Stimulated activated CD8-positive, alpha-beta memory T cell treated with anti-CD3 and anti-CD28 coated beads, Interleukin-7, amount 100 ng/mL, for 1 hour (primary cell): ENCODE measurements at places on chromosomes 3 and 15.

DNA sequence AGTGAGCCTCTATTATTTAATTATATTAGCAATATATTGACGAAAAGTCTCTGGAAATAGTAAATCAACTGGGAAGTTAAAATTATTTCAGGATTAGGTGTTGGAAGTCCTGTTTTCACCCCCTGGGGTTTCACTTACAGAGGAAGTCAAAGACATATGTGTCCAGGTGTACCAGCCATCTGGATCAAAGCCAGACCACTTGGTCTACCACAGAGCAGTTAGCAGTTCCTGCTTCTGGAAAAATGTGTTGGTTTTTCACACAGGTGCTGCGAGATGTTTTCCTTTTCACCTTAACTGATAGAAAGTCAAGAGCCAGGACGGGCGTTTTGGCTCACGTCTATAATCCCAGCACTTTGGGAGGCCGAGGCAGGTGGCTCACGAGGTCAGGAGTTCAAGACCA lies 13.1 kb downstream of the MME start:
- DNase-seq = no peak

GRCh38 chr3:150681057-150681456 lies 22.7 kb downstream of the ERICH6 start:
- DNase-seq = no peak

GRCh38 chr15:78906316-78906620 lies 33.6 kb downstream of the MORF4L1 start:
- DNase-seq = no peak

- DNase-seq = no peak
Observed at GRCh38 chr3:169285057-169286033, 378.2 kb downstream of the MECOM start.

- peak; percentile 30 for DNase-seq
Observed at GRCh38 chr3:196274585-196274984, 12.9 kb downstream of the PCYT1A start.

DNA sequence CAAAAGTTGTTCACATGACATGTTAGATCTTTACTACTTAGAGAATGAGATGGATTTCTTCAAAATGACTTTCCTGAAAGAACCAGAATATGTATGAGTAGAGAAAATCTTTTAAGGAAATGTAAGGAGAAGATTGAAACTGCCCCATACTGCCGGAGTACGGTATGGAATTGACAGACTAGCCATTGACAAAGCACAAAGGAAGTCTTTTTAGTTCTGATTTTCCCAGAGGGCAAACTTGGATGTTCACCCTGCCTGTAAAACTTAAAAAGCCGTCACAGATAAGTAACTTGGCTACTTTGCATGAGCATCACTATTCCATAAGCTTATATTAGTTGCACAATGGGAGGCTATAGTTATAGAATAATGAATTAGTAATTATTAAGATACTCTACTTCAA lies 93.8 kb downstream of the NECTIN3 start:
- no peak for DNase-seq

GRCh38 chr3:94121161-94121560 lies 58.3 kb downstream of the NSUN3 start:
- no peak for DNase-seq

DNA sequence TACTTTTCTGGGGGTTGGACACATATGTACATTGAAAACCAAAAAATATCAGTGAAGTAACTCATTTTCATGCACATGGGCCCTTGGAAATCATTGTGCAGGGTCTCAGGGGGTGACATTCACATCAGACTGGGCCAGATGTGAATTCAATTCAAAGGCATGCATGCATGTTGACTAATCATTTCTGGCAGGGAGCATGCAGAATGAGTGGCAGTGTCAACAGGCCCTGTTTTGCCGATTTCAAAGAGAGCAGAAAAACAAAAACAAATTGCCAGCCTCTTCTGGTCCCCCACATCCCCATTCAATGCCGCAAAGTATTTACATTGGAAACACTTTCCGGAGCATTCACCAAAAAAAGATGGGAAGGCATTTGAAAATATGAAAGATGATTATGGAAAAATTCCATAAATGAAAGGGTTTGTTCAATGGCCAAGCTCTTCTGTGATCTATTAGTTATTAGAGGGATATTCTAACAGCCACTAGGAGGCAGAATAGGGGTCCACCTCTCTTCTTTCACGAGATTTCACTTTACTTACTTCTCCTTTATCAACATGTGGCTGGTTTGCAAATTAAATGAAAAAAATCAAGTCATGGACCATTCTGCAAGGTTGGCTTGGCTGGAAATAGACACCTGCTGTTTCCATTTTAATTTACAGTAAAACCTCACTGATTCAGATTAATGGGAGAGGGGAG lies 119.9 kb upstream of the FEZF2 start:
- DNase-seq = no peak

DNA sequence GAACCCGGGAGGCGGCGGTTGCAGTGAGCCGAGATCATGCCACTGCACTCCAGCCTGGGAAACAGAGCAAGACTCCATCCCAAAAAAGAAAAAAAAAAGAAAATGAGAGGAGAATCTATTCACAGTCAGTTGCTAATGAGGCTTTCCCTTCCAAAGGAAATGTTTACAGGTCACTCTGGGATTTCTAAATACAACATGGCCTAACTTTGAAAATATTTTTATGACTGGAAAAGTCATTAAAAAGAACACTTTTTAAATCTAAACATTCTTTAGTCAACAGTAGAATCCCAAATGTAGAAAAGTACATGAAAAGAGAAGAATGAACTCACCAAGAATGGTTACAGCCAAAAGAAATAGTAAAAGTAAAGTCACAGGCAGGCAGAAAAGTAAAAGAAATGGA lies 78.6 kb downstream of the PLD1 start:
- DNase-seq = no peak

DNA sequence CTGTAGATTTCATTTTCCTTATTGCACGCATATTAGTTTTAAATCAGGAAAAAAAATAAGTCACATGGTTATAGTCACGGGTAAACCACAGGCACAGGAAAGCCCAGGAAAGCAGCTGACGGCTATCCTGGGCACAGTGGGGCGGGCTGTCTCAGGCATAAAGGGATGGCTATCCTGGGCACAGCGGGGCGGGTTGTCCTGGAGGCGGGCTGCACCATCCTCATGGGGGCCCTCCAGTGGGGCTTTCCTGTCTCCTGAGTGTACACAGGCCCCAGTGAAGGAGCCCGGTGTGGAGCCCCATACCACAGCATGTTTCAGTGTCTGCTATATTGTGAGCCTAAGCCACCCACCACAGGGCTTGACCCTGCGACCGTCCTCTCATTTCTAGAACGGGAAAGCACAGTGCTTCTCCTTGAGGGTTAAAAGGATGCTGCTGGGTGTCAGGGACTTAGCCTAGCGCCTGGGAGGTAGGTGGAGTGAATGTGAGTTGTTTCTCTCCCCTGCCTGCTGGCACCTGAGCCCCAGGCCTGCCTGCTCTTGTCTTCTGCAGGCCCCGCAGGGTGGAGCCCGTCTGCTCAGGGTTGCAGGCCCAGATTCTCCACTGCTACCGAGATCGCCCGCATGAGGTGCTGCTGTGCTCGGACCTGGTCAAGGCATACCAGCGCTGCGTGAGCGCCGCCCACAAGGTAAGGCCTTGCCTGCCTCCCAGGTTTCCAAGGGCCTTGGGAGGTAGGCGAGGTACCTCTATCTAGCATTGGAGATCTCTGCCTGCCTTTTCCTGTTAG lies 25.9 kb upstream of the PLXNA1 start:
- DNase-seq = no peak

- no peak for DNase-seq
Observed at GRCh38 chr3:58495101-58495500, 3.2 kb downstream of the KCTD6 start.

DNA sequence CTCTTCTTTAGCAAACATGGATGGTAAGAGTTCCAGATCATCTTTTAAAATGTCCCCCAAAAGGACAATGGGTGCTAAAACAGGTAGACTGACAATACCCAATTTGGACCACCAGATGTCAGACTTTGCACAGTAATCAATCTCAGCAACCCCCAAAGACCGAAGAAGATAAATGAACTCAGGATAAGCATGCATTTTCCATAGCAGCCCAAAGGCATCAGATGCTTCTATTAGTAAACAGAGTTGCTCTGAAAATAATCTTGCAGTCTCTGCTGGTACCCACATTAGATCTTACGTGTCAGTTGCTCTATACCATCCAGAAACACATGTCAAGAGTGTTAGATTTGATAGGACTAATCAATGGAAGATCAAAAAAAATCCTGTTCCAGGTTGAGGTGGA lies 20.6 kb downstream of the MYH15 start:
- DNase-seq = no peak

GRCh38 chr3:16842272-16843270 lies 42.2 kb upstream of the PLCL2 start:
- peak; percentile 38 for DNase-seq

GRCh38 chr15:42157381-42157780 lies 945 bp upstream of the PLA2G4F start:
- no peak for DNase-seq

DNA sequence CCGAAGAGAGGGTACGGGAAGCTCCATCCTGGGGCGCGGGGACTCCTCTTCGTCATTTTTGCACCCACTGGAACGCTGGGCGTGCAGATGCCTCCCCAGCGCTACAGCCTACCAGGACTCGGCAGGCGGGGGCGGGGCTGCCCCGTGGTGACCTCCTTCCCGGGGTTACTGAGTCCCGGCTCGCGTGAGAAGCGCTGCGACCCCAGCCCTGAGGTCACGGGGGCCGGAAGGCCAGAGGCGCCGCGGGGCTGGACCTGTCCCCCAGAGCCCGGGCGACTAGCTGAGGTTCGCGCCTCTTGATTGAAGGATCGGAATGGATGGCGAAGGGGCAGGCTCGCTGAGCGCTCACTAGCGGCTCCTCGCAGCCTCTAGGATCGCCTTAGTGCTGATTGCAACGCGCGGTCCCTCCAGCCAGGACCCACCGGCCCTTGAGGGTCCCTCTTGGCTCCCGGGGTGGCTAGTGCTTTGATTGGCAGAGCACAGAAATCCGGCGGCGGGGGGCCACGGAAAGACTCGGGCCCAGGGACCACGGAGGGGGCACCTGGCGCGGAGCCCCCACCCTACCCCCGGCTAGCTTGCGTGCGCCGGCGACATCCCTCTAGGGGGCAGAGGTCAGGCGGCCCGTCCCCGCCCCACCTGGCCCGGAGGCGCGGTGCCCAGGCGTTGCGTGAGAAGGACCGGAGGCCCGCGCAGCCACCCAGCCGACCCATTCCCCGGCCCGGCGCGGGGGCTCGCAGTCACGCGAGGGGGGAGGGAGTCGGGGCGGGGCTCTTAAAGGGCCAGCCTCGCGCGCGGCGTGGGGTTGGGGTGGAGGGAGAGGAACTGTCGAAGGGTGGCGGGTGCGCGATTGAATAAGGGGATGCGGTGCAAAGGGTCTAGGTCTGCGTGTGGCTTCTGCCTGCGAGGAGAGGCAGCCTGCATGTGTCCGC lies 781 bp upstream of the CYP1A1 start:
- peak; percentile 5 for DNase-seq

DNA sequence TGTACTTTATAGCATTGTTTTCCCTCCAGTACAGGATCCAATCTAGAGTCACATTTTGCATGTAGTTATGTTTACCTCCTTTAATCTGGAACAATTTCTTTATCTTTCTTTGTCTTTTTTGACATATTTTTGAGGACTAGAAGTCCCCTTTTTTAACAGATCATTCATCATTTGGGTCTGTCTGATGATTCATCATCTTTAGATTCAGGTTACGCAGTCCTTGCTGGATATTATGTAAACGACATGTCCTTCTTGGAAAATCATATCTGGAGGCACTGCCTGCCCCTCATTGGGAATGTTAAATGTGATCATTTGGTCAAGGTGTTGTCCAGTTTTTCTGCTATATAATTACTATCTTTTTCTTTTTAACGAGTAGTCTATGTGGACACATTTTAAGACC lies 18.3 kb downstream of the TGM4 start:
- no peak for DNase-seq

DNA sequence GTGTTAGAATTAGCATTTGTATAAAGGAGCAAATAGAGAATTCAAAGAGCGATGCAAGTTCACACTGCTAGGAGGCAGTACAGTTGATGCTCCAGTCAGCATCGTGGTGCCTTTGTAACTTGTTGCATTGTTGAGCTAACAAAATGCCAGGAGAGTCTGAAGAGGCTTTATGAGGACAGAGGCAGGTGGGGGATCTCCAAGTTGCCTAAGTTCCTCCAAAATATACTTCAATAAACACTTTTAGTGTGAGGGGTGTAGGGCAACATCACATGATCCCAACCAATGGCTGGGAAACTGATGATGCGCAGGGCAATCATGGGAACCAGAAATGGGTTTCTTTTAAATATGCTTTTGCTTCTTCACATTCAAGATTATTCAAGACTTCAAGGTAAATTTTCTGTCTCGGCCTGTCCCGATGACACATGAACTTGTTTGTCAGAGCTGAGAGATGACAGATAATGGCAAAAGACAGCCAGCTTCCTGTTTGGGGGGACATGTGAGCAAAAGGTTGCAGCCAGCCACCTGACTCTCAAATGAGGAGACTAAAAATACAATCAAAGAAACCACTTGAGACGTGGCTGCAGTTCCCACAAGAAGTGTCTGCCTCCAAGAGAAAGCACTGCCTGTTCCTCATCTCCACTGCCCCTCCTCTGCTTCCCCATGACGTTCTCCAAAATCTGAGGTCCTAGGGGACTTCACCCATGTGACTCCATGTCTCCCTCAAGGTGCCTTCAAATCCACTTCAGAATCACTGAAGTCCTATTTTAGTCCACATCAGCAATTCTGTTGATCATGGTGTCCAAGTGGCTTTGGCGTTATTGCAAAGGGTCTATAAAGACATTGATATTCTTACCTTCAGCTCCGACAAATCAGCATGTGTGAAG lies 39.3 kb downstream of the KLHL6 start:
- DNase-seq = peak; percentile 28

DNA sequence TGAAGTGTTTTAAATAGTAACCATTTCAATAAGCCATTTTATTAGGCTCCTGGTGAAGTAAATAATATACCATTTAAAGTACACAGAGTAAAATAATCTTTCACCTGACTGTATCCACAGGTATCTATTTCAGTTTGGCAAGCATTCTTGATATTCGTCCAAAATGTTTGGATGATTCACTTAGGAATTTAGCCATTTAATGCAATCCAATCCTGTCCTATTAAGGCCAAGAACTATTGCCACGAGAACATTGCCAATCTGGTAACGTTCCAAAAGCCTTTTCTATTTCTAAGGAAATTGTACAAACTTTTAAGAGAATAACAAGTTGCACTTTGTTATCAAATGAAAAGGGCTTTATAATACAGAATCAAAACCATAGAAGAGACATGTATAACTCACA lies 209.8 kb upstream of the THRB start:
- no peak for DNase-seq

DNA sequence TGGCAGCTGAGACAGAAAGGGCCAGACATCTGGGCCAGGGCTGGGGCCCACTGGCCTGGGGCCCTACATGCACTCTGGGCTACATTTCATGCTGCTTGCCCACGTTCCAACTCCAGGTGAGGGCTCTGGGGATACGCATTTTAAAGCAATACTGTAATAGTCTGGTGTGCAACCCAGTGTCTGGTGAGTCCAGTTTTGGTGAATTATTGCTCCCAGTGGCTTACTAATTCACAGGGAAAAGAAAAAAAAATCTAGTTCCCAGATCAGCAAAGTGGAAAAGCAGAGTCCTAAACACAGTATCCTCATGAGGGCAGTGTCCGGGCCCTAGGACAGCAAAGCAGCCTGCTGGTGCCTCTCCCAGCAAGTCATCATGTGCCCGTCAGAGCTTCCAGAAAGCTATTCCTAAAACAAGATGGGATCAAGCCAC lies 82.4 kb downstream of the CCNL1 start:
- DNase-seq = no peak
